ENCODE measurements at places on chromosomes 2 and 18.

GRCh38 chr2:38073211-38074057 is 2.5 kb downstream of the CYP1B1 start:
- no peak for DNase-seq

- DNase-seq: no peak
These were observed 83.1 kb upstream of the KLF7 start for GRCh38 chr2:207248702-207249377.

DNA sequence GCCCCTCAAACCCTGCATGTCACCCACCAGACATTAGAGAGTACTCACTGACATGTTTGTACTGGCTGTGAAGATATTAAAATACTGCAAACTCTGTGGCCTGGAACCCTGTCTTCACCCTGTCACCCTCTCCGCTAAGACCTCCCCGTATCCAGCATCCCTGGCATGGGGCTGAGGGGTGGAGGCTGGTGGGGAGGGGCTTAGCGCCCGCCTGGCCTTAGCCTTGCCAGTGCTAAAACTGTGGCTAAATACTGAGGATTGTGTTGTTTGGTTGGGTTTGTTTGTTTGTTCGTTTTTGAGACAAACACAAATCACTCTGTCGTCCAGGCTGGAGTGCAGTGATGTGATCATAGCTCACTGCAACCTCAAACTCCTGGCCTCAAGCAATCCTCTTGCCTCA is 1.8 kb downstream of the PSTPIP2 start:
- no peak for DNase-seq

DNA sequence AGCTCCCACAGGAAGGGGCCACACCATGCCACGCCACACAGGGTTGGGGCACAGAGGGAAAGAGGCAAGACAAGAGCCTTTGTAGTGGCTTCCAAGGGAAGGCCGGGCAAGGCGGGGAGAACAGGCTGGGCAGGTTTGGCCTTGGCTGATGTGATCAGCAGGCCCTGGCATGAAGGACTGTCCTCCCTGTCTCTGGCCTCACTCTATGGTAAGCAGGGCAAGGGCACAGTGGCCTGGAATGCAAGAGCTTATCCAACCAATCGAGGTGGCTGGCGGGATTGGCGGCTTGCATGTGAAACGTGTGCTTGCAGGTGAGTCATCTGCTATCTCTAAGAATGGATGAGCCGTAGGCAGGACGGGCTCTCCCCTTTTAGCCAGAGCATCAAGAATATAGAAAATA is 6.4 kb upstream of the ATP9B start:
- no peak for DNase-seq

- DNase-seq: no peak
These were observed 18.9 kb downstream of the GNLY start for GRCh38 chr2:85712849-85713612.

- no peak for DNase-seq
These were observed 141.8 kb downstream of the FIGN start for GRCh38 chr2:163593982-163594381.

DNA sequence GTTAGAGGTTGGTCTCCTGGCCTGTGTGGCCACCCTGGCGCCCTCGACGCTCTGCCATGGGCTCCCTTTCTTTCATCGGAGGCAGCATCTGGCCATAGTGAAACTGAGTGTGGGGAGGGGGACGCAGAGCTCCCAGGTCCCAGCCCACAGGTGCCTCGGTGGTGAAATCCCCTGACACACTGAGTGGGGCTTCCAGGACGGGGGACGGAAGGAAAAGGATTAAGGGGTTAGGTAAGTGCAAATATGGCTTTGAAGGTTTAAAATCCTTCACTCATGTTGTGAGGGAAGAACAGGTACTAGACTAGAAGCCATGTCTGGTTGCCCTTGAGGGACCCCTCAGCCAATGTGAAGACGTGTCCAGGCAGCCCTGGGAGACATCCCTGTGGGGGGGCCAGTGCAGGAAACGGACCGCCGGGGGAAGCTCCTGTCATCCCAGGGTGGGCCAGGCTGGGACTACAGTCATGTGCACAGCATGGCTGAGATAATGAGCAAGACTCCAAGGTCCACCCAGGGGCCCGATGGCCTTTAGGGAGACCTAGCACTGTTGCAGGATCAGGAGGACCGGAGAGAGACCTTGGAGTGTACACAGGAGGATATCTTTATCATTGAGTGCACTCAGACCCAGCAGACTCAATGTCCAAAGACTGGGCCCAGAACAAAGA is 36.3 kb downstream of the RTP5 start:
- no peak for DNase-seq

DNA sequence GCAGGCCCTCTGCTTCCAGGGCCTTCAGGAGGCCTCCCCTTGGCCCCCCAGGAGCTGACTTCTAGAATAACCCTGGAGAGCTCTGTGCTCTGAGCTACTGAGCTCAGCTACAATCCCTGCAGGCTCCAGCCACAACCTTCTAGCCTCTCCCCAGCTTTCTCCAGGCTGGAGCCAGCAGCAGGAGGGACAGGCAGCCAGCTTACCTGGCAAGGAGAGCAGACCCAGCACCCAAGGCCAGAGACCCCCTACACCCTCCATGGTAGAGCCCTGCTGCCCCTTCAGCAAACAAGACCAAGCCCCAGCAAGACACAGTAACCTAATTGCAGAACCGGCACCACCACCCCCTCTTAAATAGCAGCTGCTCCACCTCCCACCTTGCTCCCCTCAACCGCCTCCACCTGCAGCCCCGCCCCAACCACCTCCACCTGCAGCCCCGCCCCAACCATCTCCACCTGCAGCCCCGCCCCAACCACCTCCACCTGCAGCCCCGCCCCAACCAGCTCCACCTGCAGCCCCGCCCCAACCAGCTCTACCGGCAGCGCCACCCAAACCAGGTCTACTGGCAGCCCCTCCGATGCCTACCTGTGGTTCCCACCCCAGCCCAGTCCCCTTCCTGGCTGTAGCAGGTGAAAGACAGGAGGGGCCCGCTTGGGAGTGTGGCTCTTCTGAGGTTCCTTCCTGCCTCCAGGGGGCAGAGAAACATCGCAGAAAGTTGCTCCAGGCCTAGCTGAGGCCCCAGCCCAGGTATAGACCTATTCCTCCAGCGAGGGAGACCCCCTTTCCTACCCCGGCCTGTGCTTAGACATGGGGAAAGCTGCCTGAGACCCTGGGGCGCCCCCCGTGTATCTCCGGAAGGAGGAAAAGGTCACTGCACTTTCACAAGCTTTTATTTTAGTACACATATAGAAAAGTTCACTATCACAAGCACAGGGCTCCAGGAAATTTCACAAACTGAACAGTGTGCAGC is at the start of gene ASTL:
TSS of gene ASTL (minus strand) at position 324 of the 967 bp plus-strand sequence. CDS start at position 258, 66 bp downstream.
- DNase-seq: peak; percentile 53

DNA sequence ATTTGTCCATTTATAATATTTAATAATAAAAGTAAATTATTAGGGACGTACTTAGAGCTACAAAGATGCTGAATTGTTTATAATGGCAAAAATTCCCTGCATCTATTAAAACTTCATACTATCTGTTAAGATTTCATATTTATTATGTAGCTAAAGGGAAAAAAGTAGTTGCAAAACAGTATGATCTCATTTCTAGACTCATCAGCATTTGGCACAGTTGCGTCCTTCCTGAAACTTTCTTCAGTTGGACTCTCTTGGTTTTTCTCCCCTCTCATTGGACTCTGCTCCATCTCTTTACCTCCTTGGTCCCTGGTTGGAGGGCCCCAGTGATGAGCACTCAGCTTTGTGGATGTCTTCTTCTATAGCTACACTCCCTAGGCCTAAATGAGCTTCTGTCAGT is 99.6 kb downstream of the TMEM247 start:
- DNase-seq: no peak

DNA sequence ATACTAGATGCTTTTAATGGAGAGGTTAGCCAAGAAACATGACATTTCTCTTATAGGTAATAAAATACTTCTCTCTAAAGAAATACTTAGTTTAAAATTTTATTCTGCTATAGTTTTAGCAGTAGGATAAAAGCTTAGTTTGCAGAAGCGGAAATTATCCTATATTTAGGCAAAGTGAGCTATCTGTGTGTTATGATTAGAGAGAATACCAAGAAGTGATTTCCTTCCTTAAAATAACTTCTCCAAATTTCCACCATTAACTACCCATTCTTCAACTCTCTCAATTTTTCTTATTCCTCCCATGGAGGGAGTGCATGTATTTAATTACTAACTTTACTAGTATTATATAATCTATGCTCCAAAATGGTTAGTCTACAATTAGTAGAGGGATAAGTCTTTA is 15.8 kb upstream of the IL1RL1 start:
- DNase-seq: no peak

- DNase-seq: peak; percentile 30
These were observed 25.1 kb downstream of the SPDYA start for GRCh38 chr2:28835781-28836180.

DNA sequence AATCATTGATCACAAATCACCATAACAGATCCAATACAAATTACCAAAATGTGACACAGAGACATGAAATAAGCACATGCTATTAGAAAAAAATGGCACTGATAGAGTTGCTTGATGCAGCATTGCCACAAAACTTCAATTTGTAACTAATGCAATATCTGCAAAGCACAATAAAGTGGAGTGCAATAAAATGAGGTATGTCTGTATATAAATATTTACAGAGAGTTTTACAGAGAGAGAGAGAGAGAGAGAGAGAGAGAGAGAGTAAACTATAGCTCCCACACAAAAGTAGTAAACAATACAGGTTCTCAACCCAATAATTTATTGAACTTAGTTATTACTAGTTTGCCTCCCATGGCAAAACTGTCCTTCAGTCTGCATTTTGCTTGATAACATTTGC is 1807.0 kb downstream of the SUCLG1 start:
- no peak for DNase-seq

- DNase-seq: no peak
These were observed 250.8 kb downstream of the DYSF start for GRCh38 chr2:71704131-71704561.

DNA sequence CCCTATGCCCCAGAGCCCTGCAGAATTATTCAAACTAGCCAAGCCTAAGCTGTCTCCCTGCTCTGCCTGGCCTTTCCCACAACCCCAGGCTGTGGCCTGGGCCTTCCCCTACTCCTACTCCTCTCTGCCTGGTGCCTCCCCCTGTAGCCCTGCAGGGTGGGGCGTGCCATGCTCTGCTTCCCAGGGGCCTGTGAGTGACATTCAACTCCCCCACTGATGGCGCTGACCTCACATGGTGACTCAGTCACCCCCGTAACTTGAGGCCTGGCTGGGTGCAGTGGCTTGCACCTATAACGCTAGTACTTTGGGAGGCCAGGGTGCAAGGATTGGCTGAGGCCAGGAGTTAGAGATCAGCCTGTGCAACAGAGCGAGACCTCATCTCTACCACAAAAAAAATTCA is 60.6 kb downstream of the KIF1A start:
- no peak for DNase-seq

DNA sequence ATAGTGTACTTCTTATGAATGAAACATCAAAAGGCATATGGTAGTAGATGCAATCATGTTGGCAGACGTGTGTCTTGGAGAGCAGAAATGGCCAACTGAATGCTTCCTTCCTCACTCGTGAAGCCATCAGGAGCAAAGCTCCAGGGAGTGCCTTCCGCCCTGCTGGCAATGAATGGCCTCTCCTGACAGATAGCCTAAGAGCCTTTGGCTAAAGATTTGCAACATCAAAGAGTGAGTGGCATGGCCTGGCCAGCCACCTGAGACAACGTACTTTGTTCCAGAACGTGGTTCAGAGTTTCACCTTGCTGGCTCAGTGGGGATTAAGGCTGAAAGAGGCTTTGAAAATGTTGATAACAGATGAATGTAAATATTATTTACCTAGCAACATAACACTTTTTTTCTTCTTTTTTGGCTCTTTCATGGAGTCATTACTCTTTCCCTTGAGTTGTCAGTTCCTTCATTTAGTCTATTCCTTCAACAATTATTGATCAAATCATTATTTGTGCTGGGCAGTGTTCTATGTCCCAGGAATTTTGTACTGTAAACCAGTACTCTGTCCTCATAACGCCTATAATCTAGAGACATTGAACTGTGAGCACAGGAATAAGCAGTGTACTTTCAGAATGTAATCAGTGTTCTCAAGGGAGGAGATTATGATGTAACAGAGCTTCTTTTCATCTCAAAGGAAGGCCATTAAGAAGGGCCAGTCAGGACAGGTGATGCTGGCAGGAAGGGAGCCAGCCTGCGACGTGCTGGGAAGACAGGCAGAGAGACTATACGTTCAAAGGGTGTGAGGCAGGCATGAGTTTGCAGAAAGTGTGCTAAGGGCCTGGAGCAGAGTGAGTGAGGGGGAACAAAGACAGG is 59.4 kb upstream of the SH3RF3 start:
- DNase-seq: no peak

DNA sequence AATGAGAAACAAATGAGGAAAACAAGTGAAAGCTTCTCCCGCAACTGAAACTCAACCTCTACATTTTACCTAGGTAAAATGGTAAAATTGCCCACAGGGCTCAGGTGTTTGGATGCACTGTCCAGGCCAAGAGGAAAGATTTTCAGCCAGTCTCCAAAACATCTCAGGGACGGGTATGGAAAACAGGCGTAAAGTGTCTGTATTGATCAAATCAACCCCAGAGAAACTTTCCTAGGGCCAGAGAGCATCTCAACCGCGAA is 361 bp upstream of the HAT1 start:
- DNase-seq: no peak

DNA sequence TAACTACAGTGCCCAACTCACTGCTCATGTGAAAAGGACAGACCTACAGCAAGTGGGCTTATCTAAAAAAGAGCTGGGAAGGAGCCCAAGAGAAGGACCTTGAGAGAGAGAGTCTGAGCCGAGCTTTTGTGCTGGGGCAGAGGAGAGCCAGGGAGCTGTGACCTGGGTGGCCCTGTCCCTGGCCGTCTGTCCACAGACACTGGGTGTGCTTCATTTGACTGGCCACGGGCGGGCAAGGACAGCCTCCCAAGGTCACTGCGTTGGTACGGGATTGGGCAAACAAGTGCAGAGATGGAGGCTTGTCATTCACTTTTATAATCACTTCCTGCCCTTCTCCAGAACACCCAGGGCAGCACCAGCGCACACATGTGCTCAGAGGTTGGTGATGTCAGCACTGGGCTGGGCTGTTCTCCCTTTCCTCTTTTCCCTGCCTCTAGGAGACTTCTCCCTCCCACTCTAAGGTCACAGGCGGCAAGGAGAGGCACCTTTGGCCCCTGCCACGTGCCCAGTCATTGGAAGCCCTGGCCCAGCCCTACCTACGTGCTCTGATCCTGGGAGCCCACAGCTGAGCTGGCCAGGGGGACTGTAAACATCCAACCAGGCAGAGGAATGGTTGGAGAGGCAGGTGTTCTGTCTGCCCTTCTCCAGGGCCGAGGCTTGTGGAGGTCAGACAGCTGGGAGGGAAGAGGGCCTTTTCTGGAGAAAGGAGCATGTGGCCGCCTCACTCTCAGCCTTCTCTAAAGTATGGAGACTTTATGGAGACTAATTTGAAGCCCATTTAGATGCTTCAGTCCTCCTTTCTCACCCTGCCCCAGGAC is 6.4 kb upstream of the PSD4 start:
- DNase-seq: no peak

GRCh38 chr2:75268112-75268511 is 68.8 kb upstream of the TACR1 start:
- no peak for DNase-seq

GRCh38 chr2:22209545-22209944 is 1085.8 kb downstream of the TDRD15 start:
- DNase-seq: peak; percentile 26

Measured in MM.1S (cell line).